ENCODE measurements at places on chromosomes 6 and 20.

- DNase-seq: no peak
Observed at GRCh38 chr6:163507965-163508364, 93.4 kb downstream of the QKI start.

GRCh38 chr6:161963634-161964234 is 689.9 kb upstream of the AGPAT4 start:
- no peak for DNase-seq

DNA sequence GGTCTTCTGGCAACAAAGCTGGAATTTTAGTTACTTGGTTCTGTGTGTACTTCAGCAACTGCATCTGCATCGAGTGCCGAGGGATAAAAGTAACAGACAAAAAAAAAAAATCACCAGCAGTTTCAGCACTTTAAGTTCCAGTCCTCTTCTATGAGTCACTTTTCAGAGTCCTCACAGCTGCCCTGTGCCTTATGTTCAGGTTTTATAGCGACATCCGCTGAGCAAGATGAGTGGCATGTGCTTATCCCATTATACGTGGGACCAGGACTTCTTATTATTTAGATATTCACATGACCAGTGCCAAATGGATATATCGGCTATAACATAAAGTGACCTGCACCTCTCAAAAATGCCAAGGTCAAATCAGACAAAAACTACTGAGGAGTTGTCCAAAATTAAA is 242.9 kb downstream of the FOXA2 start:
- DNase-seq: no peak

DNA sequence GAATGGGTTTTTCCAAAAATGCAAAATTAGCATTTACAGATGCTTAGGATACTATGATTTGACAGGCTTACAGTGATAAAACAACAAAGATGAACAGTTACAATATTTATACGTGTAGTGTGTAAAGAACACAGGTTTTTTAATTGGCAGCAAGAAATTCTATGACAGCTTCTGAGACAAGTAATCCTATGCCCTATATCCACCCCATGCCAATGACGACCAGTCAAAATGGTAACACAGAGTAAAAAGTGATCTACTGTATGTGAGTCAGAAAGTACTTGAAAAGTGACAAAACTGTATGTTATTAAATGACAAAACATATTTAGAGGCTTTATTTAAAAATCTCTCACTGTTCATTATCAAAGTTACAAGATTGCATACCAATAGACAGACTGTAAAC is 99.5 kb downstream of the PRDM1 start:
- no peak for DNase-seq
